ENCODE measurements at places on chromosomes 2 and 18. TPM values are rescaled to one million over a fixed set of nuclear protein-coding genes. Genes with fewer than 3 reads are reported as not detected.

The SLC38A11 gene
- total RNA-seq, result not detected

The CTNNA2 gene
- total RNA-seq, result not detected

The CAPN10 gene
- 19.8 TPM for total RNA-seq

The CGREF1 gene
- total RNA-seq, result 1.5 TPM

The PFN4 gene
- 0.17 TPM for total RNA-seq

The POU3F3 gene
- total RNA-seq, result under 0.01 TPM

The KANSL1L gene
- 6.1 TPM for total RNA-seq

The LYPD1 gene
- 0.34 TPM for total RNA-seq

The NEU4 gene
- not detected for total RNA-seq

The NT5C1B gene
- not detected for total RNA-seq

The DHRS9 gene
- not detected for total RNA-seq

The WDR35 gene
- total RNA-seq, result 5.9 TPM

The APCDD1 gene
- total RNA-seq, result 2.2 TPM

The METAP1D gene
- total RNA-seq, result 4.9 TPM

The TUBA4B gene
- not detected for total RNA-seq

The CDK5R2 gene
- total RNA-seq, result not detected

The IL36A gene
- not detected for total RNA-seq

The RASGRP3 gene
- 0.45 TPM for total RNA-seq

The NAT8 gene
- total RNA-seq, result not detected

The MEIS1 gene
- total RNA-seq, result 44.3 TPM

The RNF152 gene
- total RNA-seq, result 1.9 TPM

The CSRNP3 gene
- total RNA-seq, result 1.7 TPM

The RIT2 gene
- total RNA-seq, result not detected

The NLRC4 gene
- not detected for total RNA-seq

The ZSWIM2 gene
- total RNA-seq, result not detected

The SLC11A1 gene
- total RNA-seq, result under 0.01 TPM

The WNT6 gene
- not detected for total RNA-seq

The CDH20 gene
- under 0.01 TPM for total RNA-seq

The CREG2 gene
- total RNA-seq, result 0.34 TPM

The TMEM37 gene
- 0.45 TPM for total RNA-seq

The SULT1C4 gene
- total RNA-seq, result 0.50 TPM

The DPY30 gene
- total RNA-seq, result 78.8 TPM

The ANKRD30BL gene
- total RNA-seq, result not detected

The NEU2 gene
- not detected for total RNA-seq

The PTH2R gene
- total RNA-seq, result under 0.01 TPM

The C2orf72 gene
- not detected for total RNA-seq

The MARCHF7 gene
- 88.3 TPM for total RNA-seq

The LIMS3 gene
- total RNA-seq, result 1.2 TPM

Data from bronchus fibroblast of lung (primary cell).